SIG-M5 (cell line): ENCODE measurements at places on chromosomes 5 and 9.

GRCh38 chr5:157106630-157107461, 2.0 kb downstream of the HAVCR2 start:
- DNase-seq, result no peak

DNA sequence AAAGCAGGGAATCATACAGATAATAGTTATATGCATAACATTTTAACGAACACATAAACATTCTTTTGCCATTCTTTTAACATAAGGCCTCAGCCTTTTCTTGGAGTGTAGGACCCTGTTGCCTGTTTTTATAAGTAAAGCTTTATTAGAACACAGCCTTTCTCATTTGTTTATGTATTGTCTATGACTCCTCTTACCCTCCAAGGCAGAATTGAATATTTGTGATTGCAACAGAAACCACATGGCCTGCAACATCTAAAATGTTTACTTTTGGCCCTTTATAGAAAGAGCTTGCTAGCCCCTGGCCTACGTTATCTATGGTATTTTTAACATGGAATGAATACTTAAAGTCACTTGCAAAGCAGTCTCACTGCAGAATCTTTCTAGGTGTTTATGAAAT, 2.6 kb downstream of the SLC31A1 start:
- no peak for DNase-seq

DNA sequence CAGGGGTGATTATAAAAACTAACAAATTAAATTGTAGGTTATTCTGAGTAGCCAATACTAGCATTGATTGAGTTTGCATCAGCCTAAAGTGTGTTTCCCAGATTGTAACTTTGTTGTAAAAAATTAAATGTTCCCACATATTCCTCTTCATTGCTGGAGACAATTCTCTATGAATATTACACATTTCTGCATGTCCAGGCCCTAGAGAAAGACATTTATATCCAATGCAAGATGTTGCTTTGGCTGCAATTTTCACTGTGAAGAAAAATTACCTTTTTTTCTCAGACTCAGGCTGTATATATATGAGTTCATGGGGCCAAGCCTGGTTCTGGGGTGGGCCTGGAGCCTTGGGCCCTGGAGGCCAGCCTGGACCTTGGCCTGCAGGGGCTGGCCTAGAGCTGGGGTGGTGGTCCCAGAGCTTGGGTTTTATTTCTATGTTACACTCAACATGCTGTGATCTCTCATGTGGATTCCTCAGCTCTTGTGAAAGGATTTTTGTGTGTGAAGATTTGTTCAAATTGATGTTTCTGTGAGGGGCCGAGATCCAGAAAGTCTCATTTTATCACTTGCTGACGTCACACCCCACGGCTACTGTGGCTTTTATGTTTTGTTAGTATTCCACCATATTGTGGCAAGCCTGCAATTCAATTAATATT, 232.5 kb downstream of the SPATA31A1 start:
- no peak for DNase-seq

DNA sequence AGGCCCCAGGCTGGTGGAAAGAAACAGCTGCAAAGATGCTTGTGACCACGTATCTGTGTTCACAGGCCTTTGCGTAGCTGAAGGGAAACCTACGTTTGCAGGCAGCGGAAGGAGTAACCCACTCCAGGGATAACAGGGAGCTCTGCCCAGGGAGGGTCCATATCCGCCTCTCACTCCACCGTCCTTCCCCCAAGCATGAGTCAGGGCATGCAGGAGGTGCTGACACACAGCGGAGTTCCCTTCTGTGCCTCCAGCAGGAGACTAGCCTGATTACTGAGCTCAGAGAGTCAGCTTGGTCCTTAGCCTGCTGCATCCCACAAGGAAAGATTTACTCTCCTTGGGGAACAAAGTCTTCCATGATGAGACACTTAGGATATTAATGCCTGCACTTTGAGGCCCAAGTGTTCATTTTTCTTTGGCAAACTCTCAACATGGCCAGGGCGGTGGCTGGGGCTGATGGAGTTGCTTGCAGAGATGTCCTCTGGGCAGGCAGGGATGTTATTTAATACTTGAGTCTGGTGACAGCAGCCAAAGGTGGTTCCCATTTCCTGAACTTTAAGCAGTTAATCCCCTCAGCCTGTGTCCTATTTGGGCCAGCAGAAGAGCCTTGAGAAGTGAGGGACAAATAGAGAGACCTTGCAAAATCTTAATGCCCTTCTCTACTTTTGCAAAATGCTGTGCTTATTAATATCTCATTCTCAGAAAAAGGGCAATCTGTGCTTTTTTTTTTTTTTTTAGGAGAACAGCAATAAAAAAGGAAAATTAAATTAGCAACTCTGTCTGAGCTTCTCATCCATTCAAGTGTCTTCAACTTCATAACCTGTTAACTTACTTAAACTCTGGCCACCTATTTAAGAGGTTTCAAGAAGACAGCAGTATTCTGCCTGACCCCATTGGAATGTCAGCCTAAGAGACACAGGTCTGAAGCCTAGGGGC, 222.1 kb downstream of the HSPA4 start:
- no peak for DNase-seq

- DNase-seq, result no peak
Measured at GRCh38 chr5:181221105-181221791, 1.8 kb upstream of the TRIM41 start.

DNA sequence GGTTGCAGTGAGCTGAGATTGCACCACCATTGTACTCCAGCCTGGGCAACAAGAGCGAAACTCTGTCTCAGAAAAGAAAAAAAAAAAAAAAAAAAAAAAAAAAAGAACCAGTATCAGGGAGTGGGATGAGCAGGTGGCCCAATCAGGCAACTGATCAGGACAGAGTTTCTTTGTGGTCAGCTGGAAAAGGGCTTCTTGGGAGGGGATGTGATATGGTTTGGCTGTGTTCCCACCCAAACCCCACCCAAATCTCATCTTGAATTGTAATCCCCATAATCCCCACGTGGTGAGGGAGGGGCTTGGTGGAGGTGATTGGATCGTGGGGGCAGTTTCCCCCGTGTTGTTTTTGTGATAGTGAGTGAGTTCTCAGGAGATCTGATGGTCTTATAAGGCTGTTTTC, 4.7 kb upstream of the GCNT1 start:
- DNase-seq, result no peak

GRCh38 chr9:96513622-96514021, 63.7 kb downstream of the HABP4 start:
- DNase-seq, result no peak
